ENCODE measurements at places on chromosomes 2 and 18.

DNA sequence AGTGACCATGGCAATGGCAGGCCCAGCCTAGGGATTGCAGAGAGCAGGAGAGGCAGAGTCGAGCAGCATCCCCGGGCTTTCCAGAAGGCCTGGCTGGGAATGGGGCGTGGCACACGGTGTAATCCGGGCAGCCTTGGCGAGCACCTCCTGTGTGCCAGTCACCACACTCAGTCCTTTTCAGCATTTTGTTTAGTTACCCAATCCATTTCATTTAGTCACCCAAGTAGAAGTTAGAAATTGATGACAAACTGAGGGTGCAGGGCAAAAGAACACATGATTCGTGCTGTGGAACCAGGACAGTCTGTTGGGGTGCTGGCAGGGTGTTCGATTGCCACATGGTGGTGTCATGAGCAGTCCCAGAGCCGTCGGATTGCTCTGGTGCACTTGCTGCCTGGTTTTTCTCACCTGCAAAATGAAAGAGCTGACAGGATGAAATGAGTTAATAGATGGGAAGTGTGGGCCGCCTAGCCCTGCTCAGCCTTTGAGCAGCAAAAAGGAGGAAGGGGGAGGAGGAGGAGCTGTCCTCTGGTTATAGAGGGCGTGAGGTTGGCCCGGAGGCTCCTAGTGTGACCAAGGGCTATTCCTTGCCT is 299.4 kb downstream of the AGAP1 start:
- no peak for DNase-seq

DNA sequence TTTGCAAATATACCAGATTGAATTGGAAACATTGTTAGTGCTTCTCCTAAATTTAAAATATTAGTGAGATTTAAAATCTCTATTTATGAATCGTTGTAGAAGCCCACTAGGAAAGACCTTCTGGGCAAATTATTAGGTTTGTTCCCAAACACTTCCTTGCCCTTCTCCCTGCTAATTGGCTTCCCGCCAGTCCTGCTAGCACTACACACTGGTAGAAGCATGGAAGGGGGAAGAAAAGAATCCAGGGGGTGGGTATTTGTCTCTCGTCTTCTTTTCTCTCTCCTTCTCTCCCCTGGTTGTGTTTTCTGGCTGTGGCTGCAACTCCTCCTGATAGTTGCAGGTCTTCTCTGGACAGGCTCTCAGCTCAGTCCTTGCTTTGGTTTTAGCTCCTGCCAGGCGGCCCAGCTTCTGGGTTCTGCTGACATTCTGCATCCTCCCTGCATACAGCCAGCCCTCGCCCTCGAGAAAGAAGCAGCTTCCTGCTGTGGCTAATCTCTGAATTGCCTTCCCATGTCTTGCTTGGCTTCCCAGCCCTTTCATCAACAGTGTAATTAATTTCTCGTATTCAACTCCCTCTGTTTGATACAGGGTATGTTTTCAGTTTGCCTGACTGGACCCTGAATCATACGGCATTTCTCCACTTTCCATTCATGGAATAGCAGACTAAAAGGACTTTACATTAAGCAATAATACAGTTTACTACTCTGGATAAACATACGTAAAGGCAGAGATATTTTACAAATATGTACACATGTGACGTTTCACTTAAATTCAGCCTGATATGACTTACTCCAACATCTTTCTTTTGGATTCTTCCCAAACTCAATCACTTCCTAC is 6.9 kb upstream of the PARD3B start:
- DNase-seq = peak; percentile 24

DNA sequence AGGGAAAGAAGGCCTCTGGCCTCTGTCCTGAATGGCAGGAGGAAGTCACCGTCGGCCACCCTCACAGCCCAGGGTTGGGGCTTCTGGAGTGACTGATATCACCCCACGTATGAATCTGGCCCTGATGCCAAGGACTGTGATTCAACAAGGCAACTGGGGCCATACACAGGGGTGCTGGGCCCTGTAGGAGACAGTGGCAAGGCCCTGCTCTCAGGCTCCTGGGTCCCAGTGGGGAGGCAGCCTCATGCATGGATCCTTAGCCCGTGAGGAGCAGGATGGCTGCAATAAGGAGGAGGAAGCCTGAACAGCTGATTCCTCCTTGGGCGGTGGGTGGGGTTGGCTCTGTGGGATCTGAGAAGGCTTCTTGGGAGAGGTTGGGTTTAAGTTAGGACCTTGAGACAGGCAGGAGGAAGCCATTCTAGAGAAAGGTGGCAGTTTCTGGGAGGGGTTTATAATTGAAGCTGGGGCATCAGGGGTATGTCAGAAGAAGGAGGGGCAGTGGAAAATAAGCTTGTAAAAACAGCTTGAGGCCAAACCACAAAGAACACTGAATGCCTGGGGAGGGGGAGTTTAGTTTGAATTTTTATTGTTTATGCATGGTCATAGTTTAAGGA is 42.8 kb upstream of the LAPTM4A start:
- DNase-seq = no peak

DNA sequence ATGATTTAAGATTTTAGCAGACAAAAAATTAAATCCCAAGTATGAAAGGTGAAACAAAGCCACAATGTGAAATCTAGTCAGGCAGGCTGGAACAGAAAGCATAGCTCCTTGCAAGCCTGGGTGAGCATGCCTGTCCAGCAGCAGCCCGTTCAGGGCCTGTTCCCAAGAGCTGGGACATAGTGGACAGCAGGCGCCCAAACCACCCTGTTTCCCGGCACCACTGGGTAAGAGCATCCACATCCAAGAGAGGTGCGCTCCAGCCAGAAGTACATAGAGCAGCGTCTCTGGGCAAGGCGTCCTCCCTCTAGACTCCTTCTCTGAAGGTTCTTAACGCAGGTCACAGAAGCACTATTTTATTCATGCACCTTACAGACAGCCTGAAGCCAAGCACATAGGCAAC is 80.8 kb downstream of the DNER start:
- no peak for DNase-seq

GRCh38 chr2:241770936-241771285 is 5.7 kb upstream of the GAL3ST2 start:
- DNase-seq = no peak

DNA sequence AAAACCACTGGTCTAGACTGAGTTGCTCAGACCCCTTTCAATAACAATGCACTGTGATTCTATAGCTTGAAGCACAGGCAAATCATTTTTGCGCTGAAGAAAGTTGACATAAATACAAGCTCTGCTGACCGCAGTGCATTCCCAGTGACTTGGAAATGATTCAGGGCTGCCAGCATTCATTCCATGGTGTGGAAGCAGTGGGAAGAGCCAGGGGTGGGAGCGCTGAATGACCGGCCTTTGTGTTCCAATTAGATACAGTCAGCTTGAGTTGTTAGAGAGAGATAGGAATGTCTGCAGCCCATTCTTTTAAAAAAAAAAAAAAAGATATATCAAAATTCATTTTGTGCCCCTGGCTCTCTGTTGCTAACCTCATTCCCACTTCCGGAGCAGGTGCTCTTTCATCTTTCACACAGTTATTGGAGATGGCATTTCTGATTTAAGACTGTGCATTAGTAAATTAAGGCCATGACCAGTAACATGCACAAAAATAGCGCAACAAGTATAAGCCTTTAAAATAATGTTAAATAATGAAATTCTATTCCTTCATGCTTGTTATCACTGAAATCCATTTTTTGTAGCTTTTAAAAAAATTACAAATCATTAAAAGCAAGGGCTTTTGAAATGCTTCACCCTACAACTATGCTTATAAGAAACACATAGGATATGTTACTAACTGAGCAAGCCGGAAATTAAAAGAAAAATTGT is 59.4 kb upstream of the CTLA4 start:
- peak; percentile 83 for DNase-seq

DNA sequence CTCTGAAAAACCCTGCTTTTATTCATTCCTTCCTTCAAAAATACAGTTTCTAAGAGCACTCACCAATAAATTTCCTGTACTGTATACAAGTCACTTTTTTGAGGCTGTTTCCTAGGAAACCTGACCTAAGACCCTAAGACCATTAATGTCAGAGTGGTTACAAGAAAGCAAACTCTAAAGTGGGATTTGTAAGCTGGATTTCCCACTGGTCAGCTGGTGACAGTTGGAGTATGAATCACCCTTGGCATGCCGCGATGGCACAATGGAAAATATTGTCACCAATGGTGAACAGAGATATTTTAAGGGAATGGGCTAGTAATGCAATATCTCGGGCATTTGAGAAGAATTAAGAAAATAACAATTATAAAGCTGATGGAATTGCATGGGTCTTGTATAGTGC is 101.9 kb downstream of the COL3A1 start:
- DNase-seq = no peak

- peak; percentile 64 for DNase-seq
Measured at GRCh38 chr18:10727477-10727876, 201.7 kb downstream of the NAPG start.

DNA sequence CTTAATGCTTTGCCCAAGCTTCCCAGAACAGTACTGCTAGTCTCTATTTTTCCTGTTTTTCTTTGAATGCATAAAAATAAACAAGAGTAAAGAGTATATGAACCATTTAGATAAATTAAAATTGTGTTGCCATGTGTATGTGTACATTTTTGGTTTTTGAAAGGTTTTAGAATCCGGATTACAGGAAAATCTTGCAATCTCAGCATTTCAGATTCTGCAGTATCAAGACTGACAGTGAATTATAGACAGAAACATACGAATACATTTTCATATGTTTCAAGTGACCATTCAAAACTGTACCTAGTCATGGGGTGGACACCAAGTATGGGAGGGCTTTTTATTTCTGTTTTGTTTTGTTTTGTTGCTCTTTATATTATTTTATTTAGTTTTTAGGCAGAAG is 604.1 kb downstream of the LRP1B start:
- no peak for DNase-seq

- no peak for DNase-seq
Measured at GRCh38 chr2:104312684-104313083, 541.2 kb upstream of the POU3F3 start.

DNA sequence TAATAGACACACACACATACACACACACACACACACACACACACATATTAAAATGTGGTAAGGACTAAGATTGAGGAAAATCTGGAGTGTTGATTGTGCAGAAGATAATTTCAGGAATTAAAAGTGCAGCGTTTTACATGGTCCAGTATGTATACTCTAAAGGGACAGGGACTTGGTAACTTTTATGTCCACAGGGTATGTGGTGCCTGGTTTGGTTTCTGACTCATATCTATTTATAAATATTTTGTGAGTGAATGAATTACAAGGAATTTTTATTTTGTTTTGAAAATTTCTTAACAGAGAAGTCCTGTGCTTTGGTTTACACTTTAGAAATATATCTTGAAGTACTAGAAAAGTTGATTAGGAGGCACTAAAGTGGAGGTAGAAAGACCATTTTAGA is 287.7 kb upstream of the NXPH2 start:
- no peak for DNase-seq

GRCh38 chr2:237857791-237858190 is 1.6 kb upstream of the RAMP1 start:
- no peak for DNase-seq

- no peak for DNase-seq
Measured at GRCh38 chr2:103739186-103739585, 977.4 kb downstream of the TMEM182 start.

GRCh38 chr2:126976721-126977328 is 78.1 kb downstream of the TEX51 start:
- DNase-seq = no peak

GRCh38 chr18:7517852-7518251 is 49.3 kb upstream of the PTPRM start:
- no peak for DNase-seq

DNA sequence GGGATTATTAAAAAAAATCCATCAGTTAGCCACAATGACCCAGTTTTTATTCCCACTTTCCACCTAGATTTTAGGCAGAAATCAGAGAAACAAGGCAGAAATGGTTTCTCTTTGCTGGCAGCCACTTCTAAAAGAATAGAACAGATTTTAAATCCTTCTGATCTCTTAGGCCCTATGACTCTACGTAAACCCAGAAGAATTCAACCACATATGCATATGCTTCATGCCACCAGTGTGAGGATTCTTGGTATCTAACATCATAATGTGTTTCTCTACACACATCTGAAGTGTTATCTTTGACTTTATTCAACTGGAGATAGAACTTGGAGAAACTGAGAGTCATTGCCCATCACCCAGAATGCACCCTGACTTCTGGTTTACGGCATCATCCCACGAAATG is 128.7 kb upstream of the TANK start:
- DNase-seq = no peak

GRCh38 chr18:3402982-3403451 is 47.0 kb upstream of the TGIF1 start:
- DNase-seq = no peak

GRCh38 chr2:228522977-228523376 is 341.5 kb upstream of the SPHKAP start:
- DNase-seq = no peak

DNA sequence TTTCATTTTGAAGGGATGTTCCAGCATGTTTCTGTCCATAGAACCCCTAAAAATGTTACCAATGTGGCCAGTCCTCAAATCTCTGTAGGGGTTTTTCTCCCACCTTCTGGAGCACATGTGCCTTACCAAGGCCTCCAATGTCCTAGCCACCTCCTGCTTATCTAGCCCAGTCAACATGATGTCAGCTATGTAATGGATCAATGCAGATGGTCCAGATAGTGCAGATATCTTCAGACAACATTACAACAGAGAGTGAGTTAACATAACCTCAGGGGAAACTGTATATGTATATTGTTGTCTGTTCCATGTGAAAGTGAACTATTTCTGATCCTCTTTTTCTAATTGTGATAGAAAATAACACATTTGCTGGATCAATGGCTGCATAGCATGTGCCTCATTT is 92.7 kb downstream of the MRPS9 start:
- no peak for DNase-seq

DNA sequence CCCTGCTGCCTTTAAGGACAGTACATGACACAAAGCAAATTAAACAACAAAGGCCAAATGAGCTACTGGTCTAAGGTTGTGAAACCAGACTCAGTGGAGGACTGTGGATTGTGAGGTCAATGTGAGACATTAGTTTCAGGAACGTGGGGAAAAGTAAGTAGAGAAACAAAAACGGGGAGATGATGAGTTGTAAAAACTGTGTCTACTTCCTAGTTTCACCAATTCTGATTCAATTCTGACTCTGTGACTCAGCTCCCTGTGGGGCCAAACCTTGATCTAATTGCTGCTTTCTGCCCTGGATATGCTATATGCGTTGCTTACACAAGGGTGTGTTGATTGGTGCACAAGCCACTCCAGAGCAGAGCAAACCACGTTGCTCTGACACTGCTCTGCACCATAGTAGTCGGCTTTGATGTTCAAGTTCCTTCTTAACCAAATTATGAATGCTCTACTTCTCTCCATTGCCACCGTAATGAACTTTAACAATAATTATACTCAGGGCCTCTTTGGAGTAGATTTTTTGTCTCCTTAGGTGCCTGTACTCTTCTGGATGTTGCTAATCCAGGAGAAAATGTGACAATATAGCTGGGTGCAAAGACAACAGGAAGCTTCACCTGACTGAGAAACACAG is 1640.1 kb upstream of the CELF4 start:
- no peak for DNase-seq
